Activated CD4-positive, alpha-beta T cell treated with anti-CD3 and anti-CD28 coated beads for 4 hours (primary cell): ENCODE measurements at places on chromosomes 2 and 18.

DNA sequence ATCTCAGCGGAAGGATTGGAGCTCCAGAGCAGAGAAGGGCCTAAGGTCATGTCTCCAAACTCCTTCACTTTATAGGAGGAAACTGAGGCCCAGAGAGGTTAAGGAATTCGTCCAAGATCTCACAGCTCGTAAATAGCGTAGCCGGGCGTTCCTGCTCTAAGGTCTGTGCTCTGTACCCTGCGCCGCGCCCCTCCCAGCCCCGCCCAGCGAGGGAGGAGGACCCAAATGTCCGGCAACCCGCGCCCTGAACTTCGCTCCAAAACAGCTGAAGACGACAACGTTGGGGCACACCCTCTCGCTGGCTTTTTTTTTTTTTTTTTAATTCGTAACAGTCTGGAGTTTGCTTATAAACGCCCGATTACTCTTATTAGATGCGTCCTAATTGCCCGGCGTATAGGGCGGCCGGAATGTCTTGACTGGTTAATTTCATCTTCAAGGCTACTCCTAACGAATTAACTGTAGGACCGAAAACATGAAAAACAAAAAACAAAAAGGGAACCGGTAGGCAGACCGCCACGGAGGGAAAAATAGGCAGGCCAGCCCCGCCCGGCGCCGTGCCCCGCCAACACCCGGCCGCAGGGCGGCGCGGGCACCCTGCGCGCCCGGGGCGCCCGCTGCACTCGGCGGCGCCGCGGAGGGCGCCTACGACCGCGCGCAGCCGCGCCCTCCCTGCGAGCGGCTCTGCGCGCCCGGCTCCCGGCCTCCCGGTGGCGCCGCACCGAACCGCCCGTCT lies 928 bp upstream of the FOSL2 start:
- DNase-seq = peak; percentile 72

DNA sequence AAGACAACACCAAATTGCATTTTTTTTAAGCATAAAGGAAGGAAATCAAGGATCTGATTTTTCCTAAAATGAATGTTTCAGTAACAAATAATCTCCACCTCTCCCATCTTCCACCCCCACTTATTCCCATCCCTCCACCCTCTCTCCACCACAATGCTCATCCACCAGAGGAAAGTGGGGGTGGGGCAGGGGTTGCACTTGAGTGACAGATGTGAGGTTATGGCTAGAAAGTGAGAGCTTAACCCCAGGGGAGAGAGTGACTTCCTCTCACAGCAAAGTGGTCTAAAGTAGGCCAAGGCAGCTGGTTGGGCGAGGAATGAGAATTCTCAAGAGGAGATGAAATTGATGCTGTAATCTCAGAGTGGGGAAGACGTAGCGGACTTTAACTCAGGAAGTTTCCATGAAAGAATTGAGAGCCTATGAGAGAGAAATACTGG lies 104.7 kb downstream of the HNRNPLL start:
- DNase-seq = no peak

DNA sequence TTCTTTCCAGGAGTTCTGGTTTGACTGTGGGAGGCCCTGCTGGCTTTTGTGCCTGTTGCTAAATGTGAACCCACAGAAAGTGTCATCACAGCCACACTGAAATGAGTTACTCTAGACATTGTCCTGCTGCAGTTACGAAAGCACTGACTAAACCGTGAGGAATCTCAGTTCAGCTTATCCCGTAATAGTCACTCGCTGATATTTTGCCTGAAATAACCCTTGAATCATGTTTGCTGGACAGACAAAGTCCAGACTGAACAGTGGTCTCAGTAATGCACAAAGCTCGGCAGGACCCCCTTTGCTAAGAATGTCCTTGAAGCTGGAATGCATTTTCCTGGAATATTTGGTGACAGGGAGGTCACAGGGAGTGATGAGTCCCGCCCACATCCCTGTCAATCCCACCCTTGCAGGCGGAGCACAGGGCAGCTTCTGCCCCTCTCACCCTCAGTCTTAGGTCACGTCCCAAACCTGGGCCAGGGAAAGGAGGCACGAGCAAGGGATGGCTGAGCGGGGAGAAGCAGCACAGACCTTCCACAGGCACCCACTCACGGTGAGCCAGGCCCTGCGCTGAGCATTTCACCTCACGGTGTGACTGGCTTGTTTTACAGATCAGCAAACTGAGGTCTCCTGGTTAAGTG lies 53.4 kb downstream of the ADI1 start:
- DNase-seq = no peak

- DNase-seq = no peak
Measured at GRCh38 chr2:217736776-217737550, 265.8 kb downstream of the TNS1 start.

GRCh38 chr2:15169326-15170069 lies 391.6 kb downstream of the NBAS start:
- no peak for DNase-seq

DNA sequence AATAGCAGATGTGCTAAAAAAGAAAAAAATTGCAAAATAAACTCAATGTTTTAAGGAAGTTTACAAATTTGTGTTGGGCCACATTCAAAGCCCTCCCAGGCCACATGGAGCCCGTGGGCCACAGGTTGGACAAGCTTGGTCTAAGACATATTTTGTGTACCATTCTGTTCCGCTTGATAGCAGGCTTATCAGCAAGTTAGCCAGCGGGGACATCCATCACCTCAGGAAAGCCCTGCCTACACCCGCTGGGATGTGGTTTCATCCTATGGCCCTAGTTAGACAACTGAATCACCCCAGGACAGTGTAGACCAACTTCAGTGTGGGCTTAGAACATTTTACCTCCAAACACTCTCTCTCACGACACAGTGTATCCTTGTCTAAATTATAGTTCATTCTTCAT lies 32.6 kb downstream of the CD8B2 start:
- no peak for DNase-seq

GRCh38 chr2:66436581-66437001 lies 1.7 kb downstream of the MEIS1 start:
- DNase-seq = no peak

DNA sequence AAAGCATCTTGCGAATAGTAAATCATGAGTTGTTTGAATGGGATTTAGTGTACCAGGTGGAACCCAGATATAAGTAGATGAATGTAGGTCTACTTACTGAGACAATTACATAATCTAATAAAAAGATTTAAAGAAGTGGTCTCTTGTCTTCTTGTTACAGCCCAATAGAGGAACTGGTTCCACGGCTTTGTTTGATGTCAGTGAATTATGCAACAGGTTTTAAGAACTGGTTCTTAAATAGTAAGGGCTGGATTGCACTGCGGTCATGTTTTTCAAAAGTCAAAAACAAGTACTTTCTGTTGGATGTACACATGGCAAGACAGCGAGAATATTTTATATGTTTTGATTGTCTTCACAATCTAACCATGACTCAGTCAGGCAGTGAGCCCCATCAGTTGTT lies 15.4 kb upstream of the SLC9A2 start:
- DNase-seq = no peak

- DNase-seq = no peak
Measured at GRCh38 chr2:7752291-7752690, 835.1 kb downstream of the RNF144A start.

- DNase-seq = no peak
Measured at GRCh38 chr2:231866450-231866849, 59.7 kb downstream of the NPPC start.

DNA sequence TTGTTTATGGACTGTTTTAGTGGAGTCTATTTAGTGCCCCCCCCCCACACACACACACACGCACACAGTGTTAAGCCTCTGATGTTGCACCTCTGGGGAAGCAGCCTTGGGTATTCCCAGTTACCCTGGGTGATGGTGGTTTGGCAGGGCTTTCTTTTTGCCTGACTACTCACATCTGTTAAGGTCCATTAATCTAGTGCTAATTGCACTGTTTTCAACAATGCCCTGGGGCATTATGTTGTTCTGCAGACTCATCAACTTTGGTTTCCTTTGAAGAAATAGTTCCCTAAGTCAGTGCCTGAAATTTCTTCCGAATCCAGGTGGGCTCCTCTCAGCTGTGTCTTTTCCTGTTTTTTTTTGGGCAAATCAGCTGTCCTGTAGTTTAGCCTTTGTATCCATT lies 34.7 kb downstream of the SPOPL start:
- no peak for DNase-seq

GRCh38 chr18:66495844-66496243 lies 108.0 kb downstream of the CDH19 start:
- DNase-seq = no peak

DNA sequence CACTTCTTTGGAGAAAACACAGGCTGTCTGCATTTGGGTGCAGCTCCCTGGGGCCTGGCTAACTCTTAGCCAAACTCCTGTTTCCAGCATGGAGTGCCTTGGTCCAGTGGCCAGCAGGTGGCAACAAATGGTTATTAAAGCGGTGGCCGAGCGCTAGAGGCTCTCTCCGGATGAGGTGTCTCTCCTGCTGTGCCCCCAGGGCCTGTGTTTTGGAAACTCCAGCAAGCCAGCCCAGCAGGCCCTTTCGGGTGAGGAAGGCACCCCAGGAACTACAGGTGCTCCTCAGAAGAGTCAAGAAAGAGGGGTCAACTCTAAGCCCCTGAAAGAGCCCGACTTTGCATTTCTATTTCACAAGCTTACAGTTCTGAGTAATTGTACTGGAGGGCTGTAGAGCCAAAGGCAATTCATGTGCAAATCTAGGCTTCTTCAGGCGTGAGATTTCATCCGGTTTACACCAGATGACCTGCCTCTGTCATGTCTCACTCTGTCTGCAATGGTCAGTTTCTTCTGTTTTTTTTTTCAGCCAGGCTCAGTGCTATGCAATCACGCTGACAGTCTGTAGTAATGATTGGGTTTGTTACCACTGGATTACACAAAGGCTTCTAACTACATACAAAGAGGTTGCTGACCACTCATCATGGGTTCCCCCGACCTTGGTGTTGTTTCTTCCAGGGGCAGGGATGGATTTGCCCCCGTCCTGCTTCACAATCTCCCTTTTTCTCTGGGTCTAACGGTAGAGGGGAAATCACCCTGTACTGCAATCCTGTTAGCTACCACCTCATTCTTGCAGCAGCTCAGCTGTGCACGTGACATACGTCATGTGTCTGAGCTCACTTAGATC lies 7.6 kb upstream of the CHRNA1 start:
- peak; percentile 15 for DNase-seq

- DNase-seq = peak; percentile 35
Measured at GRCh38 chr18:63788447-63789096, 13.4 kb downstream of the SERPINB7 start.

DNA sequence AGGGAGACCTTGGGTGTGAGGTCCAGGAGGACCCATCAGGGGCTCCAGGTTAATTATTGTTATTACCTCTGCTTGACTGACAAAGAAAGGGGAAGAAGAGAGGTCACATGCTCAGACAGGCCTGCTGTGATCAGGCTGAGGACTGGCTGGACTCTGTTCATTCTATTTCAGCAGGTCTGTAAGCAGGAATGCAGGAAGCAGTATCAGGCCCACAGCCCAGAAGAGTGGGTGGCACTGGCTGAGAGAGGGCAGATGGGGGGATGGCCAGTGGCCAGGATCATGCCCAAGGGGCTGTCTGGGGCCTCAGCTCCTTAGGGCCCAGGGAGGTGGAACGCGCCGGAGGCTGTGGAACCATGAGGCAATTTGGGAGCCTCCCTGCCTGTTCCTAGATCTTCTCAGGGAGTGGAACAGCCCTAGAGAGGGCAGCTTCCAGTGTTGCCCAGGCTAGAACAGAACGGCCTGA lies 43.7 kb upstream of the ZBTB7C start:
- DNase-seq = no peak

GRCh38 chr2:106827158-106827557 lies 58.8 kb downstream of the ST6GAL2 start:
- no peak for DNase-seq

- DNase-seq = no peak
Measured at GRCh38 chr18:3269241-3269913, 7.4 kb downstream of the MYL12B start.

DNA sequence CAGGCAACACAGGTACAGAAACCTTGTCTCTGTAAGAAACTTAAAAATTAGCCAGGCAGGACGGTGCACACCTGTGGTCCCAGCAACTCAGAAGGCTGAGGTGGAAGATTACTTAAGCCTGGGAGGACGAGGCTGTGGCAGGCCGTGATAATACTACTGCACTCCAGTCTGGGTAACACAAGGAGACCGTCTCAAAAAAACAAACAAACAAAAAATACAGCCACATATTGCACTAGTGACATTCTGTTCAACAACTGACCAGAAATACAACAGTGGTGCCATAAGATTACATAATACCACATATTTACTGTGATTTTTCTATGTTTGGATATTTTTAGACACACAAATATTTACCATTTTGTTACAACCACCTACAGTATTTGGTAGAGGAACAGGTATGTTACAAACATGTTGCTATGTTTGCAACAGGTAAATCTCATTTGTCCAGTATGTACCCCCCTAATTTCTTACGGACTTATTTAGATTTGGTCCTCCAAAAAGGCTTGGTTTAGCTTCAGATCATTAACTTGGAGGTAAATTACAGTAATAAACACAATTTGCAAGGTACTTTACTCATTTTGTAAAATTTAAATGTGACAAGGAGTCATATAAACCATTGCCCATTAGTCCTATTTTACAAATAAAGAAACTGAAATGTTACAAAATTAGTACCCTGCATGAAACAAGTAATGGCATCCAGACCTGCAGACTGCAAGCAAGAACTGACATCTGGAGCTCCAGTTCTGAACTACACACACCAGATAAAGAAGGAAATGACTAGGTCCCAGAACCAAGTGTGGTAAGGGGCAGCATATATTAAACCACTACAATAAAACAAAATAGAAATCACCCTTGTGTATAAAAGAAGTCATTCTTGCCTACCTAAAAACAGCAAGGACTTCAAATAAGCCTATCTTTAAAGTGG lies 36.8 kb downstream of the TRIP12 start:
- no peak for DNase-seq

DNA sequence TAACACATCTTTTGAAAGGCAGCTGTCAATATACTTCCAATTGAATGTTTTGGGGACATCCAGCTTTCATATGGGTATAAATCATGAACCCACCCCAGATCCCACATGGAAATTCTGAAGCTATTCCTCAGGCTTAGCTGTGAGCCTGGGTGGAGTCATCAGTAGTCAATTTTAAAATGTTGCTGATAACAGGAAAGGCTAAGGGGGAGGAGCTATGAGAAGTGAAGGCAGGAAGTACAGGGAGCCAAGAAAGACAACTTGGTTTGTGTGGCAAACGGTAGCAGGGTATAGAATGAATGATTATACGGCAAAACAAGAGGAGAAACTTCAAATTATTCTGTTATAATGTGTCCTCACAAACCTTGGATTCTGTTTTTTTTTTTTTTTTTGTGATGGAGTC lies 108.6 kb downstream of the QPCT start:
- DNase-seq = no peak

DNA sequence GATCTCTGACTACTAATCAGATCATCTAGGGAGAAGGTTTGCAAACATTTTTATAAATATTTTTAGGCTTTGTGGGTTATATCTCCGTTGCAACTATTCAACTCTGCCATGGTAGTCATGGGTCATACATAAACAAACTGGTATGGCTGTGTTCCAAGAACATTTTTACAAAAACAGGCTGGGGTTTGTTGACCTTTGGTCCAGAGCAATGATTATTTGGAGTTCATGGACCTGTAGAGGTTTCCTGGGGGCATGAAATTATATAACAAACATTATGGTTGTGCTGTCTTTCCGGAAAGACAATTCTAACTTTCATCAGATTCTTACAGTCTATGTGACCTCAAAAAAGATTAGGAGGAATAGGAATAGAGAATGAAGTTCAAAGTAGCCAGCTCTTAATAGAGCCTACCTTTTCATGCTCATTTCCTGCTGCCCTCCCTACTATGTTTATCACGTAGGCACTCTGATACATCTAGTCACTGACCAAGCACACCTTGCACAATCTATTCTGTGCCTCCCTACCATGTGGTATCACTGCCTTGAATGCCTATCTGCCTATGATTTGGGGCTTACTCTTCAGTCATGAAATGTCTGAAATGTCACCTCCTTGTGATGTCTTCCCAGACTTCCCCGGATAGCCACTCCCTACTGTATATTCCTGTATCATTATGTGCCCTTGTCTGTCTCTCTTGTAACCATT lies 102.4 kb upstream of the SCN1A start:
- DNase-seq = no peak
